Dorsolateral prefrontal cortex (tissue), 122 donors: ENCODE measurements at places on chromosomes 2 and 18. TPM values are rescaled to one million over a fixed set of nuclear protein-coding genes. Genes with fewer than 3 reads are reported as not detected.

Gene SOWAHC
- 4.3 TPM for total RNA-seq

DNA sequence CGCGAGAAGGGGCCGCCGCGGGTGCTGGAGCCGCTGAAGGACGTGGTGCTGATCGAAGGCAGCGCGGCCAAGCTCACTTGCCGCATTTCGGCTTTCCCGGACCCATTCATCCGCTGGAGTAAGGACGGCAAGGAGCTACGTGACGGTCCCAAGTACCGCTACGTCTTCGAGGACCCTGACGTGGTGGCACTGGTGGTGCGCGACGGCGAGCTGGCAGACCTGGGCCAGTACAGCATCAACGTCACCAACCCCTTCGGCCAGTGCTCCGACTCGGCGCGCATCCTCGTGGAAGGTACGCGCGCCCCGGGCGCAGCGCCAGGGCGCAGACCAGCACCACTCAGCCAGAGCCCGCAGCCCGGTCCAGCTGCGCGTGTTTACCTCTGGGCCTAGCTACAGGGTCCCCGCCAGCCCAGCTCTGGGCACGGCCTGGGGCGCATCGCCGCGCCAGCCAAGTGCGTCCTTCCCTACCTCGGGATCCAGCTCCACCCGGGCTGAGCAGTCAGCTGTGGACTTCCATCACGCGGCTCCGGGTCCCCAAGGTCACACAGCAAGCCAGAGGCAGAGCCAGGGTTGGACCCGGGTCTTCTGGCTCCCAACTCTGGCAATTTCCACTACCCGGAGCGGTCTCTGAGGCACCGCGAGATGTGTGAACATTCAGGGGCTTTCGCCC is 1.7 kb upstream of the GMPPA start:
- DNase-seq: no peak

Gene UGT1A8
- total RNA-seq: not detected

Gene EGR4
- total RNA-seq: 2.3 TPM

GRCh38 chr18:76491776-76492668 is 3.0 kb downstream of the ZNF516 start:
- peak; percentile 62 for DNase-seq

DNA sequence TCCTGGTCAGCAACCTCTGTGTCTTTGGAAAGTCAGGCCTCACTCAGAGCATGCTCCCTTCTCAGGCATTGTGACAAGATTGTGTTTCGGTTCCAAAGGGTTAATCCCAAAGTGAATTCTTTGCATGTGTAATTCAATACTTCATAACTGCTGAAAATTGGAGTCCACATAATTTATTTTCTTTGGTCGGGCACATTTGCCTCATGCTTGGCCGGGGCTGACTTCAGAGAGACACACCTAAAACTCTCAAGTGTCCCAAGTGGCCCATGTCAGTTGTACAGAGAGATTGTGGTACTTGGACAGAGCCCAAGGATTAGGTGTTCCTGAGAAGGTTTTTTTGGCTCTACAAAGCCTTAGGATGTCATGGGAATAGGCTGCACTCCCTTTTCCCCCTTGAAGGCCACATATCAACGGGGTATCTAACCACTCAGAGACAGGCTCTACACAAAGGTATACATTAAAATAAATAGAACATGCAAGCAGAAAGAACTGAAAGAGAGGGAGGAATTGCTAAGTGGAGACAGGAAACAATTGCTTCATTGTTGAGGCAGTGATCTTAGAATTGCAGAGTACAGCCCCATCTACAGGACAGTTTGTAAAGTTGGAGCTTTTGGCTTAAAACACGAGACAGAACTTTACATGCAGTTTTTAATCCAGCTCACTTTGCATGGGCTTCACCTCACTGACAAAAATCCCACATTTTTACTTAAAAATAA is 1232.3 kb upstream of the ZEB2 start:
- DNase-seq: no peak

GRCh38 chr2:31933066-31933465 is 77.7 kb downstream of the MEMO1 start:
- DNase-seq: no peak

DNA sequence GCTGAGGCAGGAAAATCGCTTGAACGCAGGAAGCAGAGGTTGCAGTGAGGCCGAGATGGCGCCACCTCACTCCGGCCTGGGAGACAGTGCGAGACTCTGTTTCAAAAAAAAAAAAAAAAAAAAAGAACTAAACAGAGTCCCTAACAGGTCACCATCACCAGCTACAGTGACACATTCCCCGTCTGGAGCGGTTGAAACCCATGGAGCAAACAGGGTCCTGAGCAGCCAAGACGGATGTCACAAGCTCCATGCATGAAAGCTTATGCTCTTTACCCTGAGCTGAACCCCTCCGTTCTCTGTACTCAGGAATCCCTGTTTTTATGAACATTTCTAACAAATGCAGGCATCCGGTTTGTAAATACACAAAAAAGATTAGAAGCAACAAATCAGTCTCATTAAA is 55.9 kb upstream of the LAPTM4A start:
- DNase-seq: no peak

DNA sequence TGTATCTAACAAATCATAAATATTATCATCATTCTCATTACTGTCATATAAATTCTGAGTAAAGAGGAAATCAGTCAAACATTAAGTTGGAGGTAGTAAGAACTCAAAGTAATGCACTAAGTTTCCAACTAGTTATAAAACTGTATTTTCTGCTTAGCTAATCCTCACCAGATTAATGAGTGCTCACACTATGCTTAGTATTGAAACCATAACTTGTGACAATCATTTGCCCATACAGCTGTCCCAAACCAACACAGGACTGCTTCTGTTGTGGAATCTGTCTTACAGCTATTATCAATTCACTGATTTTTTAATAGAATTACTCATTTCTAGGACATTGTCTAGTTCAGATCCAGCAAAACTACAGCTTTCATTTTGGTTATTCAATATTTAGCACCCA is 41.5 kb upstream of the TANK start:
- DNase-seq: no peak

- no peak for DNase-seq
These were observed 1.4 kb upstream of the ANKRD39 start for GRCh38 chr2:96859099-96859649.

DNA sequence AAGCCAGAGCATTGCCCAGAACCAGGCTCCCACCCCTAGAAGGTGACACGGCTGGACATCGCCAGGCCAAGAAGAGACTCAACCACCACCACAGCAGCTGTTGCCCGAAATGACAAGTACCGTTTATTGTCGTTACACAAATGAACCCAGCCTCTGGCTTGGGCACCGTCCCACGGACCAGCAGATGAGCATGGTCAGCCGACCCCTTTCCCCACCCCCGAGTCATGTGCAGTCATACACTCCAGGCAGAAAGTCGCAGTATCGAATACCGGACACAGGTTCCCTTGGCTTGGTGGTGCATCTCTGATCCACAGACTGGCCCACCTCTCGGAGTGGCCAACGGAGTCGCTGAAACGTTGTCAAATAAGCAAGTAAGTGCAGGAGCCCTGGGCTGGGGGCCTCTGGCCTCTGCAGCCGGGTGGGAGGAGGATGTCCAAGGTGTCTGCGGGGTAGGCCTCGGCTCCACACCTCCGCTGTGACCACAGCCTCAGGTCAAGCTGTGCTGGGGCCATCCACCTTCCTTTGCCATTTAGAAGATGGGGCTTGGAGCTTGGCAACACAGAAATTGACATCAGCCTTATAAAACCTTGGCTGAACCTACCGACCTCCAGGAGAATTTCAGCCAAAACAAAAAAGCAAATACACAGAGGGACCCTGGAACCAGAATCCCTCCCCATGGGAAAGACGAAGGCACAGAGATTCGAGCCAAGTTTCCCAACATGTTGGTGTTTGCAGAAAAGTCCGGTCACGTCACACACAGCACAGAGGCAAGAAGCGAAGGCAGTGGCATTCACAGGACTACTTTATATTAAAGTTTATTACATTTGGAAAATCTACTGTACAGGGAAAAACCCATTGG is 24.0 kb downstream of the SDC1 start:
- DNase-seq: no peak

DNA sequence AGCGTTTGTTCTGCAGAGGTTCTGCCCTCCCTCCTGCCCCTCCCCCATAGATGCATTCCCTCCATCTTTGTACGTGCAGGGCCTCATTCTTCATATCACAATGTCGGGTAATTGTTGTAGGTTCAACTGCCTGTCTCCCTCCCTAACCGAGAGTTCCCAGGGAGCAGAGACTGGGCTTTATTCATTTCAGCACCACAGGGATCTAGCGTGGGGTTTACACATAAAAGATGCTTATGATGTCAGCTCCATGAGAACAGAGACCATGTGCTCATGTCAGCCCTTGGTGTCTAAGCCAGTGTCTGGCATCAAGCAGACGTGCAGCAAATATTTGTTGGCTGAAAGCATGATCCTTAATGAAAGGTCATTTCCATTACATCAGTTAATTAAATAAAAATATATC is 298.9 kb upstream of the TRIB2 start:
- DNase-seq: no peak

DNA sequence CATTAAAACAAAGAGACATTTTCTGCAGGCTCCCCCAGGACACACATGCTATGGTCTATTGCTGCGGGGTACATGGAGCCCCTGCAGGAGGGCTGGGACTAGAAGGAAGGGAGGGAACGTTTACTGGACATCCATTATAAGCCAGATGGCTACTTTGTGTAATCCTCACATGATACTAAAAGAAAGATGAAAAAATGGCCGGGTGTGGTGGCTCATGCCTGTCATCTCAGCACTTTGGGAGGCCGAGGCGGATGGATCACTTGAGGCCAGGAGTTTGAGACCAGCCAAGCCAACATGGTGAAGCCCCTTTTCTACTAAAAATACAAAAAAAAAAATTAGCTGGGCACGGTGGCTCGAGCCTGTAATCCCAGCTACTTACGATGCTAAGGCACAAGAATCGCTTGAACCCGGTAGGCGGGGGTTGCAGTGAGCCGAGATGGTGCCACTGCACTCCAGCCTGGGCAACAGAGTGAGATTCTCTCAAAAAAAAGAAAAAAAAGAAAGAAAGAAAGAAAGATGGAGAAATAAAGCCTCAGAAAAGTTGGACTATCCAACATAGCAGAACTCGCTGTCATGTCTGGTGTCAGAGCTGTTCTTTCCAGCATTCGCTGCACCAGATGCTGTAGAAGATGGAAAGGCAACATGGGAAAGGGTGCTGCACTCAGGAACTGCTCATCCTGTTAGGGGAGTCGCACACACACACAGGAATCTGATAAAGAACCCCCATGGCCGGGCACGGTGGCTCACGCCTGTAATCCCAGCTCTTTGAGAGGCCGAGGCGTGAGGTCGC is 7.8 kb upstream of the MYCN start:
- no peak for DNase-seq

GRCh38 chr2:100821255-100821910 is 1.4 kb downstream of the NPAS2 start:
- DNase-seq: no peak

GRCh38 chr2:190443778-190444481 is 35.8 kb downstream of the MFSD6 start:
- DNase-seq: no peak

- no peak for DNase-seq
These were observed 20.5 kb downstream of the KIAA1328 start for GRCh38 chr18:36849288-36850006.

GRCh38 chr18:75845413-75845812 is 417.9 kb upstream of the SMIM21 start:
- DNase-seq: no peak

Gene METTL4
- total RNA-seq: 11.0 TPM

- no peak for DNase-seq
These were observed 249.7 kb downstream of the GLI2 start for GRCh38 chr2:120985174-120985996.

Gene OBSL1
- 103 TPM for total RNA-seq

Gene ITGA4
- 5.5 TPM for total RNA-seq

DNA sequence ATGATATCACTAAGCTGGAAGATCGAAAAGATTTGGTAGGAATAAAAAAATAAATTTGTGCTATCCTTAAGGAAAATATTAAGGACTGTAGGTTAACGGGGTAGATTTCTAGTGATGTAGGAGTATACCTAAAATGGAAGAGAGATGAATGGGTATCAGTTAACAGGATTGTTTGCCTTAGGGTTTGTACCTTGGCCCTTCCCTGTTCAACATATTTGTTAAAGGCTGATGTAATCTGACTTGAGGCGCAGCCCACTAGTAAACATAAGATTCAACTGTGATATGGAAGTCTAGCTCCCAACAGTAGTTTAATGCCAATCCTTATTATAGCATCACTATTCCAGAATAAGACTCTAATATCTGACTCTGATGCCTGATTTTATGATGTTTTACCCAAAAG is 685.2 kb downstream of the DCC start:
- no peak for DNase-seq

DNA sequence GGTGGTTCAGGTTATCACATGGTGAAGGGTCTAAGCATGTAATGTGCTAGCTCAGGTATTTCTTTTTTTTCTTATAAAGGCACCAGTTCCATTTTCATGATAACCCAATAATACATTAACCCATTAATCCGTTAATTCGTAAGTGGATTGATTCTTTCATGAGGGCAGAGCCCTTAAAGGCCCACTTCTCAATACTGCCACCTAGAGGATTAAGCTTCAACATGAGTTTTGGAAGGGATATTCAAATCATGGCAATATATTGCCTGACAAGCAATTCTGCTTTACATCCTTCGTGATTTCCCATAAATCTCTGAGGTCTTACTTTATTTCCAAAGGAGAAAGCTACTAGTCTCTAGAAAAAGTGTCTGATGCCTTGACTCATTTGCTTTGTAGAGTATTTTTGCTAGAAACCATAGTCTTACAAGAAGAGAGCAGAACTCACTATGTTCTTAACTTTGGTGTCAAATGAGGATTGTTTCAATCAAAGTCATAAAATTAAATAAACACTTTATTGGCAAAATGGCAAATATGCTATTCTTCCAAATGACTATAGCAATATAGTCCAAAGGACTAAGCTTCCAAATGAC is 271.3 kb downstream of the KCNS3 start:
- no peak for DNase-seq

Gene MAPK4
- total RNA-seq: 82.5 TPM

DNA sequence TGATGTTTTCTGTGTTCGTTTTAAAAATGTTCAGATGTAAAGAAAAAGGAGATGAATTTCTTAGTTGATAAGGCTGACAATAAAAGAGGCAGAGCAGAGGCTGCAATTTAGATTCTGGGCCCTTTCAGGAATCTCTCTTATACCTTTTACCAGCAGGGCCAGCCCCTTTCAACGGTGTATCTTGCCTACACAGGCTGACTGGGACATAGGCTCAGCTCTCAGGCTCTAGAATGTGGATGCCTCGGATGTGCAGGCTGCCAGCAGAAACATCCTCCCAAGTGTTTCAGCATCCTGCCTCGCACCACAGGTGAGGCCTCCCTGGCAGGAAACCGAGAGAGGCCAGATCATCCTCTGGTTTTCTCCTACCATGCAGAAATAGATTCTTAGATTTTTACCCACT is 3.4 kb downstream of the C2orf80 start:
- no peak for DNase-seq

Gene TEKT4
- not detected for total RNA-seq

Gene PUS10
- total RNA-seq: 7.3 TPM

Gene KCNG2
- 1.7 TPM for total RNA-seq
